ENCODE measurements at places on chromosomes 11 and 22. TPM values are rescaled to one million over a fixed set of nuclear protein-coding genes. Genes with fewer than 3 reads are reported as not detected.

The SCGB1D2 gene
- total RNA-seq, result not detected

The OR5D14 gene
- not detected for total RNA-seq

The DDTL gene
- 3.0 TPM for total RNA-seq

- no peak for DNase-seq
These were observed 6.6 kb downstream of the TCN1 start for GRCh38 chr11:59859673-59860072.

- DNase-seq, result no peak
These were observed 8.1 kb downstream of the SULT4A1 start for GRCh38 chr22:43854121-43854785.

GRCh38 chr11:68051191-68052136, 12.6 kb downstream of the TCIRG1 start:
- DNase-seq, result no peak

DNA sequence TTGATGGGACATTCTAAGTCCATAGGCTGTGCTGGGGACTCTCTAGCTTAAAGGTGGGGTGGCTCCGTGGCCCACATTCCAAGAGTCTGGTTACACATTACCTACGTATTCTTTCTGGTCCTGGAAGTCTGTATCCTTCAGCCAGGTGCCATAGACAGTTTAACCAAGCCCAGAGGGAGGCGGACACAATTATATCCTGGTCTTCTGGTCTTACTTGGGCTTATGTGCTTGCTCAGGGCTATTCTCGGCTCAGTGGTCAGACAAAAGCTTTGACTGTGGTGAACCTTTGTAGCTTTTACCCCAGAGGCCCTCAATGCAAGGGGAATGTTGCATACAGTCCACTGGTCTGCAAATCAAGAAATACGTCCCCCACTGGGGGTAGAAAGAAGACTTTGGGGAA, 3.4 kb upstream of the INCENP start:
- DNase-seq, result no peak

GRCh38 chr11:490186-490929, 16.7 kb downstream of the RNH1 start:
- DNase-seq, result no peak

- DNase-seq, result no peak
These were observed 30.9 kb downstream of the MTMR2 start for GRCh38 chr11:95892892-95893570.
